ENCODE measurements at places on chromosomes 1 and 21.

- no peak for DNase-seq
Measured at GRCh38 chr1:1080122-1080757, 6.1 kb upstream of the RNF223 start.

GRCh38 chr1:40382108-40382460 is 8.6 kb downstream of the SMAP2 start:
- DNase-seq = no peak

DNA sequence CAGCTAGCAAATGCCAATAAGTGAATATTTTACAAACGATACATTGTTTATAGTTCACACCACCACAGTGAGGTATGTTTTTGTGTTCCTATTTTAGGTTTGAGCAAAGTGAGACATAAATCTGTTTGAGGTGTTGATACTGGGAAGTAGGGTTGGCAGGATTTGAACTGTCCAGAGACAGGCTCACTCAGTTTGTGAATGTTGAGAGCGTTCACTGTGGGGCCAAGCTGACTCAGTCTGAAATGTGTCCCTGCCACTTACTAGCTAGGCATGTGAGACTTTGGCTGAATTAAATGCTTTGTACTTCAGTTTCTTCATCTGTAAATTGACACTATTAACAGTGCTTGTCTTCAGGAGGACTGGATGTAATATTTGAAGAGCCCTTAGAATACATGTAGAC is 35.1 kb downstream of the DIRAS3 start:
- no peak for DNase-seq

GRCh38 chr1:89444791-89445190 is 79.8 kb upstream of the LRRC8B start:
- no peak for DNase-seq

GRCh38 chr1:163230827-163231226 is 28.1 kb upstream of the RGS5 start:
- DNase-seq = no peak

- DNase-seq = no peak
Measured at GRCh38 chr1:229152311-229152710, 118.6 kb upstream of the RAB4A start.

All from AG04449 (cell line).